Effector CD8-positive, alpha-beta T cell (primary cell): ENCODE measurements at places on chromosomes 6 and 20.

- DNase-seq: no peak
These were observed 74.7 kb downstream of the PTCHD4 start for GRCh38 chr6:48036316-48036715.

DNA sequence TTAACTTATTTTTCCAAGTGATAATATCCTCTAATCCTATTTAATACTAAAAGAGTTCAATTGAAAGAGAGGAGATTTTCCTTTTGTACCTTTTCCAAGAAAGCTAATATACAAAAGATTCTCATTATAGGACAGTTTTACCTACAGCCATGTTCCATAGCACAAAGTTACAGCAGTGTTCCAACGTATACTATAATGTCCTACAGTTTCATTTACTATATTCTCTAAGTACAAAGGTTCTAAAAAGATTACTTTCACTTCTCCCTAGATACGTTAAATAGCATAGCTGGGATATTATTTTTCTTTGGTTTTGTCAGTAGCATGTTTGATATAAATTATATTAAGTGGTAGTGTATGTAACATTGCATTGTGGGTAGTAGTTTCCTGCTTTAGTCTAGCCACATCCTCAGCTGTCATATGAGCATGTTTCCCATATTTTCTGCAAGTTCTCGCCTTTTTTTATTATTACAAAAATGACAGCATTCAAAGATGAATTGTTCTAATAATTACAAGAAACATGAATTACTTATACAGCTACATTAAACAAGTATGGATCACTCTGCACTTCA, 4.4 kb upstream of the RUNX2 start:
- DNase-seq: no peak

DNA sequence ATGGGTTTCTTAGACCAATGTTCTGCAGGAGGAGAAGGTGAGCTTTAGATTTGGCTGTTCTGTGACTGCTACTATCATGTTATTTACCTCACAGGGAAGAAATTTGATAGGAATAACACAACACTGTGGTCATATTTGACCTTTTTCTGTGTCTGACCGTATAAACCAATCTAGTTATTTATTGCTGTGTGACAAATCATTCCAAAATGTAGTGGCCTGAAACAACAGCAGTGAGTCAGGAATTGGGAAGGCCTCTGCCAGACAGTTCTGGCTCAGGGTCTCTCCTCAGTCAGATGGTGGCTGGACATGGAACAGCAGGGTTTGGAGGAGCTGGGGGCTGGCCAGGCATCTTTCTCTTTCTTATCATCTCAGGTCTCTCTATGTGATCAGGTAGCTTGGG, 33.0 kb downstream of the RIPOR2 start:
- no peak for DNase-seq

DNA sequence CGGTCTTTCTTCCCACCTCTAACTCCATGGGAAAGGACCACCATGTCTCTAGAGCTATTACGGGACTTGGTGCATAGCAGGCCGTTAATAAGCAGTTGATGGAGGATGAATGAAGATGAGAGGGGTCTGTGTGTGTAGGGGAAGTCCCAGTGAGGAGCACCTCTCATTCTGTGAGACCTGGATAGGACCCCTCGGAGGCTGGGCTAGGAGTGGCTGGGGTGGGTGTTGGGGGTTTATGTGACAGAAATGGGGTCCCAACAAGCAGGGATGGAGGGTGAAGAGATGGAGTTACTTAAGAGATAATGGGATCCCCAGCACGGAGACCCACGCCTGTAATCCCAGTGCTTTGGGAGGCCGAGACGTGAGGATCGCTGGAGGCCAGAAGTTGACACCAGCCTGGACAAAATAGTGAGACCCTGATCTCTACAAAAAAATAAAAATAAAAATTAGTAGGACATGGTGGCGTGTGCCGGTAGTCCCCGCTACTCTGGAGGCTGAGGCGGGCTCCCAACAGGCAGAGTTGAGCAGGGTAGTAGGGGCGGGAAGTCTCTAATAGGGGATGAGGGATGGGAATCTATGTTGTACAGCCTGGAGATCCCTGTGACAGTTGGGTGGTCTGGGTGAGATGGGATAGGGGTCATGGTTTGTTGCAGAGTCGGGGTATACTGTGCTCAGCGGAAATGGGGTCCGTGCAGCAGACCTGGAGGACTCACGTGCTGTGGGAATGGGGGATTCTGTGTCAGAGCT, 677 bp upstream of the ZNF341 start:
- DNase-seq: no peak

DNA sequence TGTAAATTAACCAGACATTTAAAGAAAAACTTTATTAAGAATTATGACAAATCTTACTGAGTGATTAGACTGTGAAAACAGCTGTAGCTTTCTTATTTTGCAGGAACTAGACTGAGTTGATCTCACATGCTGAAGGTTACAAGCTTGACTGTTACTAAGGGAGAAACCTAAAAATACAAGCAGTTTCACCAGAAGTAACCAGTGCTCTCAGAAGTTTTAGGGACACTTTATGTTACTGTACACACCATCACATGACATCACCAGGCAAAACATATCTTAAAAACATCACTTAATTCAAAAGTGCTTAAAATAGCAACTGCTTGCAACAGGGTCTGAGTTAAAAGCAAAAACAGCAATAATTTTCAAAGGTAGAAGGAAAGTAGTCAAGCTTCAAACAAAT, 5.4 kb downstream of the FBXO30 start:
- no peak for DNase-seq

- no peak for DNase-seq
These were observed 52.0 kb downstream of the FRK start for GRCh38 chr6:116008470-116009243.

DNA sequence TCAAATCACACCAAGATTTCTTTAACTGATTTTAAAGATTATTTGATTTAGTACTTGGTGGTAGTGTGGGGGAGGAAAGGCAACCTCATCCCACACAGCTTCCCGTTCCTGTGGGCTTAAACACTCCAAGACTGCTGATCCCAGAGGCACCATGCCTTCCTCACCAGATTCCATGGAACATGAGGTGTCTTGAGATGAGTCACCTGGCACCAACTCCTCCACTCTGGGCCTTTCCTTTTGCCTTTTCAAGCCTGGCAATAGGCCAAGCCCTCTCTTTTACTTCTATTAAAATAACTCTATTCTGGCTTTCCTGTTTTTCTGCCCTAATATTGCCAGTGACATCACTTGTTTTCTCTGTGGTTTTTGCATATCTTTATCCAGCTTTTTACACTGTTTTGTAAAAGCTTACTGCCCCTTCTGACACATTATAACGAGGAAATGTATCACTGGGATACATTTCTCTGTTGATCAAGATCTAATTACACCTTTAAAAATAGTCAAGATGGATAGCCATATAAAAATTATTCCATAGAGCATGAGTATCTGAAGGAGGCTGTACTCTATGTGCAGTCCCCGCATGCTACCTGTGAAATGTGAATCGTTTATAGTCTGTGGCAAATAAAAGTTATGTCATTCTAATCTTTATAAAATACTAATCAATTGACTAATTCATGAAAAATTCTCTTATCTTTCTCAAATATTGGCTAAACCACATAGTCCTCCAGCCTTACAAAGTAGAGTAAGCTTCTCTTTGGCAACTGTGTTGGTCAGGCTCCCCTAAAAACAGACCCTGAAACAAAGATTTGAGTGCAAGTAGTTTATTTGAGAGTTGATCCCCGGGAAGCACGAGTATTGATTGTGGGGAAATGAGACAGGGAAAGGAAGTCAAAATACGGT, 257.8 kb upstream of the KCNQ5 start:
- DNase-seq: no peak

DNA sequence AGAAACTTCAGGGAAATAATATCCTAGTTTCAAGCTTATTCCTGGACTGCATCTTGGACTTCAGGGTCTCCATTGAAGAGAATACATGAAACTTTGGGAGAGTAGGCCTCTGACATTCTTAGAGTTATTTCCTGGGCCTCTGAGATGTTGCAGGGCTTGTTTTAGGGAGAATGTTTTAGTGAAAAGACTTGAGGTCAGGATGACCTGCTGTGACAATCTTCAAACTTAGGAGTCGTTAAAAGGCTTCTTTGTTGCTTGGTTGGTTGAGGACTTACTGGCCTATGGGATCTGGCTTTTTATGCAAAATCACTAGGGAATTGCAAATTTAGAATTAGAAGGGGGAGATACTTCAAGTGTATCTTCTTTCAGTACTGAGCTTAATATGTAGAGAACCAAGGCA, 613.2 kb upstream of the FLRT3 start:
- no peak for DNase-seq

- DNase-seq: no peak
These were observed 79.7 kb downstream of the RNF217 start for GRCh38 chr6:125041740-125042459.

DNA sequence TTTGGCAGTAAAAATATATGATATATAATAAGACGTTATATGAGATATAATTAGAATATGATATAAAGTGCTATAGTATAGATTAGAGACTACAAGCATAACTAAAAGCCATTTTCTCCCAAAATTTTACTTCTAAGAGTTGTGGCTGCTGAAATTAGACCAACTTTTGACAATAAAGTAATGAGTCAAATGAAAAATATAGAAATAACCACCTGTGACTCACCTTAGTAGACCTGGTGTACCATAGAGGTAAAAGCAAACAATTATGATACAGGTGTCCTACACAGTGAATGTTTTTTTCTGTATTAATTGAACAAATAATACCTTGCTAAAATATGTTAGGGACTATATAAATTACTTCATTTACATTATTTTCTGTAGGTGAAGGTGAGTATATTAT, 482.9 kb upstream of the MAN1A1 start:
- DNase-seq: no peak

DNA sequence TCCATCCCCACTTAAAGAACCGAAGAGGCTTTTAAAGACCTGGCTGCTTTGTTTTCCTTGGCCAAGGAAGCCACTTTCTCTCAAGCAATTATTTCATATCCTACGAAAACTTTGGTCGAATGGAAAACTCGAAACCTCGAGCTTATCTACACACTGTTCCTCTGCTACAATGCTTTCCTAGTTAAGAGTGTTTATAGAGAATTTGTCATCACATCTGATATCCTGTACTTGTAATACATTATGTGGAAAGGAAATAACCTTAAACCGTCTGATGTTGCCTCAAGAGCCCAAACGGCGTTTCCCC, 28.1 kb downstream of the TFAP2B start:
- no peak for DNase-seq
